Stimulated activated CD4-positive, alpha-beta T cell treated with anti-CD3 and anti-CD28 coated beads, Interleukin-12 subunit alpha, Interleukin-12 subunit beta, amount 100 ng/mL, for 4 hours (primary cell): ENCODE measurements at places on chromosomes 16 and 17.

DNA sequence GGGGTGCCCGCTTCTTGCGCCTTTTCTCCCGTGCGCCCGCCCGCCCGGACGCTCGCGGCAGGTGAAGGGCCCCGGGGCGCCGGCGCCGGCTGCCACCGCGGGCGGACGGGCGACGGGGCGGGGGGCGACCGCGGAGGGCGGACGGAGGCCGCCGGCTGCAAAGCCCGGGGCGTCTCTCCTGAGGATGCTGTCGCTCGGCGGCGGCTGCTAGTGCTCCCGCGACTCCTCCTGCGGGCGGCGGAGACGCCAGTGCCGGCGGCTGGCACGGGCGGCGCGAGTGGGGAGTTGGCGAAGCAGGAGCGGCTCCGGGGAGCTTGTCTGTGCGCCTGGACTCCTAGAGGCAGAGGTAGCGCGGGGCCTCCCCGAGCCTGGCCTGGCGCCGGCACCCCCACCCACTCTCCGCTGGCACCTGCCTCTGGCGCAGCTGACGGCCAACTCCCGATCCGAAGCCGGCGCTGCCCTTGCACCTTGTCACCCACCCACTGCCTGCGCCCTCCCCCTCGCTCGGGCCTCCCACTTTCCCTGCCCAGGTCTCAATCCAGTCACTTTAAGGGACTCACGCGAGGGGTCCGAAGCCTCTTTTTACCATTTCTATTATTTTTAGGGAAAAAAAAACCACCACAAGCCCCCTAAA lies at the start of gene FAM20A:
Gene FAM20A (minus strand): TSS at position 437 of the 634 bp plus-strand sequence. CDS start 701 bp downstream, outside the sequence.
- peak; percentile 5 for DNase-seq

DNA sequence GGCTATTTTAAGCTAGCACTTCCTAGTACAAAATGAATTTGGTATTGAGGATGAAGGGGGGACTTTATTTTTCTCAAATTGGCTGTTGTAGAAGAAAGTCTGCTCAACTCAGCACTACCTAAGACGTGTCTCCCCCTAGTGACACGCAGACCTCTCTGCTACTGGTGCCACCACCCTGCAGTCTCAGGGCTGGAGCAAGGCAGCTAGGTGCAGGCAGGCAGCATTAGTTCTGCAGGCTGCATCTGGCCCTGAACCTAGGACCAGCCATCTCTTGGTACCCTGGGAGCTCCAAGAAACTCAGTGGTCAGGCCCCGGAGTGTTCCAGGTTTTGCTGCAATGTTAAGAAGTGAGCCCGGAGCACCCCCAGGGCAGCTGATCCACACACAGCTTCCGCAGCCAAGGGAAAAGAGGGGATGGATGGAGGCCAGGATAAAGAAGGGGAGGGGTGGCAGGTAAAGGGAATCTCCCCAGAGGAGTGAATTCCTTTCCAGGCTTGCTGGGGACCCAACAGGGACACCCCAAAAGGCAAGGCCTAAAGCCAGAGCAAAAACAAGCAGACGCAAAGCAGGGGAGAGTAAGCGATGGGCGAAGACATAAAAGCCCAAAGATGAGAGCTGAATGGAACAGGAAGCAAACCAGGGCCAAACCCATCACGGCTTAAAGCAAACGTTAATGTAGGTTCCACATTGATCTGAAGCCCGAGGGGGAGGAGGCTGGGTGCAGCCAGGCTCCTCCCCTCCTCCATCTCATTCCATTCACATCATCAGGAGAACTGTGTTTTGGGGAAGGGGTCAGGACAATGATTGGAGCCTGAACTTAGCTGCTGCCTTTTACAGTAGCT lies 200.5 kb downstream of the ZFHX3 start:
- DNase-seq, result no peak

GRCh38 chr17:4949321-4950074 lies 1.2 kb upstream of the PFN1 start:
- peak; percentile 71 for DNase-seq

DNA sequence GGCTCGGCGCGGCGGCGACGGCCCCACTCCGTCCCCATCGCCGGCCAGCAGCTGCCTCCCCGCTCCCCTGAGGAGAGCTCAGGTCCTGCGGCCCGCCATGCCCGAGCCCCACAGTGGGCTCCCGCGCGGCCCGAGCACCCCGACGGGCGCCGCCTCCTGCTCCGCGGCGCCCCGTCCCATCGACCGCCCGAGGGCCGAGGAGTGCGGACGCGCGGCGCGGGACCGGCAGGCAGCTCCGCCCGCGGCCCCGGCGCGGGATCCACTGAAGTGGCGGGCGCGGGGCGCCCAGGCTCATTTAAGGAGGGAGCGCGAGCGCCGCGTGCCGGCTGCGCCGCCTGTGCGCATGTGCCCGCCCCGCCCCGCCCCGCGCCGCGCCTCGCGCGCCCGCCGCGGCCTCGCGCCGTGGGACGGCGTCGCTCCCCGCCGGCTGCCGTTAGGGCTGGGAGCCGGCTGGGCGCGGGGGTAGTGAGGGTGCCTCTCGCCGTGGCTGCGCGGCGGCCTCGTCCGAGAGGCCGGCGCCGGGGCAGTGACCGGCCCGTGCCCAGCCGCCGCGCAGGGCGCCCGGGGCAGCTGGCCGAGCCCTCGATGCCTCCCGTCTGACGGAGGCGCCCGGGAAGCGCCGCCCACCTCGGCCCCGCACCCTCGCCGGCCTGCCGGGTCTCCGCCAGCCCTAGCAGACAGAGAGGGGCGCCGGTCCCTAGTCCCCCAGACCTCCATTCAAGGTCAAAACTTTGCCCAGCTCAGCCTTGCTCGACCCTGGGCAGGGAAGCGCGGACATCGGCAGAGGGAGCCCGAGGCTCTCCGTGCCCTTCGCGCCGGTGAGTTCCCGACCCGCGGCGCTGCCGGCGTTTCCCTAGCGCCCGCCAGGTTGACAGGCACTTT lies at the start of gene NETO2:
Gene NETO2 (minus strand): TSS at position 269 of the 882 bp plus-strand sequence. CDS start 333 bp downstream, outside the sequence.
- peak; percentile 69 for DNase-seq

GRCh38 chr17:39045948-39046679 lies 78.9 kb upstream of the FBXO47 start:
- no peak for DNase-seq

- no peak for DNase-seq
Observed at GRCh38 chr17:68863091-68863652, 92.0 kb downstream of the ABCA8 start.

- no peak for DNase-seq
Observed at GRCh38 chr17:81528651-81529436, 667 bp downstream of the FSCN2 start.
